ENCODE measurements at places on chromosomes 7 and 10. TPM values are rescaled to one million over a fixed set of nuclear protein-coding genes. Genes with fewer than 3 reads are reported as not detected.

- no peak for DNase-seq
Observed at GRCh38 chr10:5456563-5456962, 42.8 kb downstream of the CALML5 start.

GRCh38 chr7:155360495-155361345, 63.0 kb downstream of the INSIG1 start:
- DNase-seq: peak; percentile 40

Gene ELFN1
- 4.8 TPM for total RNA-seq

DNA sequence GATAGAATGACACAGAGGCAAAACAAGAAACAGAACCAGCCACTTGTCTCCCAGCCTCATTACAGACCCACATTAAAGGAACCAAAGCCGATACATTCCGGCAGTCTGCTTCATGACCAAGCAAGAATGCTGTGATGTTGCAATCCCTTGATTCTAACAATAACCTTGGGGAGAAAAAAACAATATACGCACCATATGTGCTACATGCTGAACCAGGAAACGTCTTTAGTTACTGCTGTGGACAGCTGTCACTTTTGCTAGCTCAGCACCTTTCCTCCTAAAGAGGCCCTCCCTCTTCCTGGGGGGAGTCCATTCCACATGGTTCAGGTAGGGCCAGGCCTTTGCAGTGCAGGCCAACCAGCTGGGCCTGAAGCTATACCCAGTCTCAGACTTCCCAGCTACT, 79.1 kb downstream of the PRTFDC1 start:
- peak; percentile 57 for DNase-seq

Gene GRID2IP
- 0.16 TPM for total RNA-seq

DNA sequence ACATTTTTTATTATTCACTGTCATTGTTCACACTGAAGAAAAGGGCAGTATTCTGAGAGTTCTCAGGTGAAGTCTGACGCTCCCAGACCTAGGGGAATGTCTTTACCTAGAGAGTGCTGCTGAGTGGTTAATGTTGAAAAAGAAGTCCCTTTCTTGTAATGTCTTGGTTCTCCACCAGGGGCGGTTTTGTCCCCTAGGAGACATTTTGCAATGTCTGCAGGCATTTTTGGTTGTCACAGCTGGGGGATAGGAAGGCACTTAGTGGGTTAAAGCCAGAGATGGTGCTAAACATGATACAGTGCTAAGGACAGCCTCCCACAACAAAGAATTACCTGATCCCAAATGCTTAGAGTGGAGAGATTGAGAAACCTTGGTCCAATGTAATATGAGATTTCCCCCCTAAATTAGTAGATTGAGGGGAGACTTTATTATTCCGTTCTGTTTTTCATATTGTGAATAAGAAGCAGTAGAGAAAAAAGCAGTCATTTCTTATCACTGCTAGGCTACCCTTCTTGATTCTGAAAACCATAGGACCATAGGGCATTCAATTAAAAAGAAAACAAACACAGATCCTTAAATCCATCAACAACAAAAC, 13.1 kb downstream of the UMAD1 start:
- DNase-seq: no peak

Gene TMEM213
- not detected for total RNA-seq

Gene COL1A2
- total RNA-seq: 1,770 TPM

Gene ZNF425
- total RNA-seq: 1.3 TPM

GRCh38 chr7:39434012-39434411, 132.2 kb upstream of the YAE1 start:
- no peak for DNase-seq

Gene RPEL1
- not detected for total RNA-seq

DNA sequence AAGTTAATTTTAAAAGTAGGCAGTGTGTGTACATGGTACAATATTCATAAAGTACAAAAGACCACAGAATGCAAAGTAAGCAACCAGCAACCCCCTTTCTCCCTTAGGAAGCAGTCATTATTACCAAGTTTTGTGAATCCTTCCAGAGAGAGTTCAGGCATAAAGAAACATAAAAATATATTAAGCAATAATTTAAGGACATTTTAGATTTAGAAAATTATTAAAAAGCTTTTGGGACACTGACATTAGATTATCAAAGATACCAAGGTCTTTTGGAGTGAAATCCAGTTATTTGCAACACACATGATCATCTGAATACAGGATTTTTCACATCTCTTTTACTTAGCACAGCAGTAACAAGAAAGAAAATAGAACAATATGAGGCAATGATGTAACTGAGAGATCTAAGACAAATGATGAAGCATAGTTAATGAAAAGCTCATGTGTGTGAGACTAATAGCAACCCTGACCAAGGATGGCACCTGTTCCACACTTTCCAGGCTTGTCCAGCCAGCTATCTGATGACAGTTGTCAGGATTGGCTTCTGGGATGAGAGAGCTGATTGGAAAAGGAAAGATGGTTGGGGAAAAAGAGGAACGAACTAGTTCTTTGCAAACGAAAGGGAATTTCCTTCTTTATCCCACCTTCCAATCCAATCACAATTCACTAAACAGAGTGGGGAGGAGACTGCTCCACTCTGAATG, 115.5 kb upstream of the LAMB4 start:
- no peak for DNase-seq

DNA sequence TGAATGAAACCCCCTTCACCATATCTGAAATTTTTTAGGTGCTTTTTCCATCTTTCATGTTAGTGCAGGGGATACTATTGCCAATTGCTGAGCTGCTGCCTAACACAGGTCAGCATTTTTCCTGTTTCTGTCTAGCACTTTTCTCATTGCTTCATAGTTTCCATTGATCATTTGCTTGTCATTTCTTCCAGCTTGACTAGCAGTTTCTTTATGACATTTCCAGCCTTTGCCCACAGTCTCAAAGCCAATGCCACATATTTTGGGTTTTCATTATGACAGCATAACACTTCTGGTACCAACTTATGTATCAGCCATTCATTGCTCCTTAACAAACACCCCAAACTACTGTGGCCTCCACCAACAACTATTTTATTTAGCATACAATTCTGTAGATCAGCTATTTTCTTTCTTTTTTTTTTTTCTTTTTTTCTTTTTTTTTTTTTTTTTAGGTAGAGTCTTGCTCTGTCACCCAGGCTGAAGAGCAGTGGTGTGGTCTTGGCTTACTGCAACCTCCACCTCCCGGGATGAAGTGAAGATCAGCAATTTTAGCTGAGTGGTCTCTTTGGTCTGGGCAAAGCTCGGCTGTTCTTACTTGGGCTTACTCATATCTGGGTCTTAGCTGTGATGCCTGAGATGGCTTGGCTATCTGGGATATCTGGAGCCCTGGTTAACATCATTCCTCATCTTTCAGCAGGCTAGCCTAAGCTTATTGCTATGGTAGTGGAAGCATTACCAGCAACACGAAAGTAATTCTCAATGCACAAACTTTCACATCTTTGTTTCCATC, 102.3 kb downstream of the EPC1 start:
- no peak for DNase-seq

GRCh38 chr7:45031829-45032228, 31.8 kb downstream of the CCM2 start:
- DNase-seq: no peak

DNA sequence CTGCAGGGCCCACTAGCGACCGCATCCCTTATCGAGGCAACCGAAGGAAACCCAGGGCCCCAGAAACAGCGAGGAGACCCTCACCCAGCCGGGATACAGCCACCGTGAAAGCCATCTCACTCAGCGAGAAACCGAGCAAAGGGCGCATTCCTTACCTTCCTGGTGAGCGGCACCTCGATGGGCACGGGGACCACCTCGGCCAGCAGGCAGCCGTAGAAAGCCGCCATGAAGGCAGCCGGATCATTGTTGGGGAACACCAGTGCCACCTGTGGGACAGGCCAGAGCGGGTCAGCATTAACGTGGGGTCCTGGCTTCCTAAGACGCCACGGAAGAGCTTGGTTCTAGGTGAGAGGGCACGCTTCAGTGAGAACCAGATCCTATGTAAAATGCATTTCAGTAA, 263.7 kb downstream of the ZMYND11 start:
- DNase-seq: no peak

Gene CAV1
- 229 TPM for total RNA-seq

Gene ENTPD1
- 110 TPM for total RNA-seq

DNA sequence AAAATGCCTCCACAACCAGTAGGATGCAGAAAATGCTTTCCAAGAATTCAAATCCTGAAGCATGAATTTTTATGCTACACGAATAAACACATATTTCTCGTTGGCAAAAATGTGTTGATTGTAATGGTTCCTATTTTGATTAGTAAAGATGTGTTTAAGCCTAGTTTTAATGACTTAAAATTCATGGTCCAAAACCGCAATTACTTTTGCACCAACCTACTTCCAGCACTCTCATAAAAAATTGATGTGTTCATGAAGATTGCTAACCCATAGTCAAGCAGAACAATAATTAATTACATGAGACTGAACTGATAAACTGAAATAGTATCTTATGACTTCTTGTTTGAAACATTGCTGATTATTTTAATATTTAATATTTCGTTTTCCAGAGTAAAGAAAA, 828.8 kb downstream of the CCSER2 start:
- DNase-seq: no peak

- no peak for DNase-seq
Observed at GRCh38 chr10:102604439-102604841, 39.8 kb upstream of the TRIM8 start.

Gene C7orf57
- total RNA-seq: not detected

GRCh38 chr7:43721193-43721806, 8.0 kb downstream of the COA1 start:
- DNase-seq: no peak

GRCh38 chr7:13257661-13258060, 570.2 kb downstream of the ARL4A start:
- no peak for DNase-seq

GRCh38 chr7:128422842-128423241, 13.1 kb upstream of the IMPDH1 start:
- DNase-seq: no peak

DNA sequence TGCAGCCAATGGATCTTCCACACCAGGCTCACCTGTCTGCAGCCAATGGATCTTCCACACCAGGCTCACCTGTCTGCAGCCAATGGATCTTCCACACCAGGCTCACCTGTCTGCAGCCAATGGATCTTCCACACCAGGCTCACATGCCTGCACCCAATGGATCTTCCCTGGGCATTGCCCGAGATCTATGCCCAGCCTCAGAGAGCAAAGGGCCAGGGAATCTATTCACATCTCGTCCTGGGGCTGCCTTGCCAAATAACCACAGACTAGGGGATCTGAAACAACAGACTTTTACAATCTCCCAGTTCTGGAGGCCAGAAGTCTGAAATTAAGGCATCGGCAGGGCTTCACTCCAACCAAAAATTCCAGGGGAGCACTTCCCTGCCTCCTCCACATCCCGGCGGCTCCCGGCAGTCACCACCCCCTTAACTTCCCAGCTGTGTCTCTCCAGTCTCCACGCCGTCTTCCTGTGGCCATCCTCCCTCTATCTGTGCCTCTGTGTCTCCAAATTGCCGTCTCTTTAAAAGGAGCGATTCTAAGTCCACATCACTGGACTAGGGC, 92.4 kb upstream of the PPP2R2D start:
- no peak for DNase-seq

GRCh38 chr7:155279787-155280445, 17.8 kb upstream of the INSIG1 start:
- DNase-seq: no peak

Gene TMEM229A
- total RNA-seq: not detected

Gene PON3
- total RNA-seq: 0.55 TPM

GRCh38 chr10:86199041-86199440, 167.6 kb downstream of the GRID1 start:
- no peak for DNase-seq

DNA sequence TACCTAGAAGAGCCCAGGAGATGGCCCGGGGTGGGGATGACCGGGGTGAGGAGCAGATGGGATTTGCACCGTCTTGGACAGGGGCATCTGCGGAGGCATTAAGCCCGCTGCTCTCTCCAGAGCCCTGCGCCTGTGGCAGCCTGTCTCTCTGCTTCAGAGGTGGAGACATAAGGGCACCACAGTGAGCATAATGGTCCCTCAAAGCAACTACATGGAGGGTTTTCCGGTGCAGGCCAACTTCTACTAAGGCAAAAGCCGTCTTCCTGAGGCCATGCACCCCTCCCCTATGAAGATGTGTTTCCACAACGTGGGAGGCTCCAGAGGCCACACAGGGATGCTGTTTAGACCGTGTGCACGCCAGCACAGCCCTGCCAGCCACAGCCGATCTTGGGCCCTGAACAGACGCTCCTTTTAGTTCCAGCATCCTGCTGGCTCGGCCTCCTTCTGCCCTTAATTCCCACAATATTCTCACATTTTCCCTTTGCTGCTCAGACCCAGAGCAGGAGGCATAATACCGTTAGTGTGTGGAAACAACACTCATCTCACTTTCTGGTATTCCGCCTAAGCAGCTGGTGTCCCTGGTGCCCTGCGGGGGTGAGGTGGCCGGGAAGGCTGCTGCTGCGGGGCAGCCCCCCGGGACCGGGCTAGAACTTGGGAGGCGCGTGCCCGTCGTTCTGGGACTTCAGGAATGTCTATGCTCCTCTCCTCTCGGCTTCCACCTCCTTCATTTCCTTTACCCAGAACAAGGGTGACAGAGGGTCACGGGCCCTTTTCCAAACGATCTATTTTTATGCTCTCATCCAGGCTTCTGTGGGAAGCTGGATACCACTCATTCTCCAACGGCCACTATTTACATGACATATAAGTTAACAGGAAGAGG, 266.9 kb downstream of the TNS3 start:
- peak; percentile 62 for DNase-seq

Gene HYAL4
- total RNA-seq: not detected

DNA sequence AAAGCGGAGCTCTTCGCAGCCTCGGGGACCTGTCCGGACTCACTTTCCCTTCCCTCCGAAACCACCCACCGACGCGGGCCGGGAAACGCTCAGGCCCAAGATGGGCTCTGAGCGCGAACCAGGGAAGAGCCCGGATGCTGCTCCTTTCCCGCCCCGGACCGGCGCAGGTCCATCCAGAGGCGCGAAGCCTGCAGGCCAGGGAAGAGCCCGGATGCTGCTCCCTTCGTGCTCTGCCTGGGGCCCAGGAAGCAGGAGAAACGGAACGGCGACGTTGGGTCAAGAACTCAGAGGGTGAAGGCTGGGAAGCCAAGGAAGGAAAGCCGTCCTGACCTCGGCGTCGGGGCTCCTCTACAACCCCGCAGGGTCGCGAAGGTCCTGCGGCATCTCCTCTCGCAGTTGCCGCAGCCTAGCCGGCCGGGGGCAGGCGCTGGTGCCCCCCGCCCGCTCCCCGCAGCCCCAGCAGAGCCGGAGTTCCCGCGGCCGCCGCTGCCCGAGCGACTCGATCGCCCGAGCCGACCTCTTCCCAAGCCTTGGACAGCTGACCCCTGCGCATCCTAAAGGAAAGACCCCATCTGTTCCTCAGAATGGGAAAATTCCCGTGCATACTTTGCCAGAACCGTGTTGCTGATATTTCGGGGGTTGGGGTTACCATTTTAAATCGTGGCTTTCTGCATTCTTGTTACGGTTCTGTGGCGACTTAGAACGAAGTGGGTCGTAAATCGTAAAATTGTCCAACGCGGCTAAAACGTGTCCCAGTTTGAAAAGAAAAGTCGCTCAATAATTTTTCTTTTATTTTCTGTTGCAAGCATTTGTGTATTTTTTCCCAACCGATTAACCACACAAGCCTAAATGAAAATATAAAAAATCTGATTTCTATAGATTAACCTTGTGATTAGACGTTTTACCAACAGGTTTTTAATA, 7.5 kb downstream of the HOXA1 start:
- no peak for DNase-seq

GRCh38 chr10:2445370-2445769, 622.0 kb upstream of the PFKP start:
- DNase-seq: no peak

- no peak for DNase-seq
Observed at GRCh38 chr7:154587792-154588191, 415.1 kb downstream of the PAXIP1 start.
